Stimulated activated CD8-positive, alpha-beta memory T cell treated with anti-CD3 and anti-CD28 coated beads, Interleukin-2, amount 100 ng/mL, for 48 hours (primary cell): ENCODE measurements at places on chromosomes 4 and X.

DNA sequence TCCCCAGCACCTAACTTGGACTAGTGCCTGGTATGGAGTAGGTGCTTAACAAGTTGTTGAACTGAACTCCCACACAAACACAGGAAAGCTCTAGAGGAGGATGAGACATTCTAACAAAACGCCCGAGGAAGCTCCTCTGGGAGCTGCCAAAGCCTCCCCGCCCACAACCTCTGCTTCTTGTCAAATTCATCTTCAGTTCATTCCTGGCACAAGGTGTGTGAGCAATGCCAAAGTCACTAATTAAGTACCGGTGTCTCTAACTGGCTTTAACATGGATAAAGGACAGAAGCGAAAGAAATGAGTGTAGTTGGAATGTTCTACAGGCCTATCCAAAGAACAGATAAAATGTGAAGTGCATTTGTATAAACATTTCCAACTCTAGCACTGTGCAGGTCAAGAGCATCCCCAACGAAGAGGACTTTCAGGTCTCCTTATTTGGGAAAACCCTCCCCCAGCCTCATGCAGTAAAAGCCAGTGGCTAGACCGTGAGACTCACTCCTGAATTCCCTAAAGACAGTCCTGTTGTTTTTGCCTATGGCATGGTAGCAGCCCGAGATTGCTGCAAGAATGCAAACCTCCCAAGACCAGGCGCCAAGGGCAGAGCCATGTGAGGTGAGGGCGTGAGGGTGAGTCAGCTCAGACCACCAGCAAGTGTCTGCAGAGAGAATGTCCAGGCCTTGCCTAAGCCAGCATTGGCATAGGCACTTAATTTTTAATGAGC is 72.2 kb upstream of the KLF3 start:
- DNase-seq: no peak

DNA sequence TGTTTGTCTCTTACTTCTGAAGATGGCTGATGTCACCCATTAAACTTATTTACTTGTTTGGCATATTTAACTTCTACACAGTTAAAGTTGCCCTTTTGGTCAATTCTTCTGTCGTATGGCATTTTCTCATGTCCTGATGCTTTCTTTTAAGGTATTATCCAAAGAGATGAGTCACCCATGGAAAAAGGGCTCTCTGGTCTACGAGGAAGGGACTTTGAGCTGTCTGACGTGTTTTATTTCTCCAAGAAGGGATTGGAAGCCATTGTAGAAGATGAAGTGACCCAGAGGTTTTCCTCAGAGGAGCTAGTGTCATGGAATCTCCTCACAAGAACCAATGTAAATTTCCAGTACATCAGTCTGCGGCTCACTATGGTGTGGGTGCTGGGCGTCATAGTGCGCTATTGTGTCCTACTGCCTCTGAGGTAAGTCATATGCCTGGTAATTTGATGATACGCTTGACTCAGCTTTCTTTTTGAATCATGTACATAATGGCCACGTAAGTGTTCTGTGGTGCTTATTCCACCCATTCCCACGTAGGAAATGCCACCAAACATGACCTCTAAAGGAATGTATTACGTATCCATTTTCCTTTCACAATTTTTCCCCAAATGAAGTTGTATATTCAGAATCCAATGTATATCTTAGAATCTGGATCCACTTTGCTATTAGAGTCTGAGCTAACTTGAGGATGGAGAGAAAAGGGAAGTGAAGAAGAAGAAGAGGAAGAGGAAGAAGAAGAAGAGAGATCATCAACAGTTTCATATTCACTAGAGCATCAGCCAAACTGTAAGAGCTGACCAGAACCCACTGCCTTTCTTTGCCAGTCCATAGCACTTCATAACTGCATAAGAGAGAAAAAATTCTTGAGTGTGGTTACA is 45.7 kb downstream of the GPAT3 start:
- no peak for DNase-seq

DNA sequence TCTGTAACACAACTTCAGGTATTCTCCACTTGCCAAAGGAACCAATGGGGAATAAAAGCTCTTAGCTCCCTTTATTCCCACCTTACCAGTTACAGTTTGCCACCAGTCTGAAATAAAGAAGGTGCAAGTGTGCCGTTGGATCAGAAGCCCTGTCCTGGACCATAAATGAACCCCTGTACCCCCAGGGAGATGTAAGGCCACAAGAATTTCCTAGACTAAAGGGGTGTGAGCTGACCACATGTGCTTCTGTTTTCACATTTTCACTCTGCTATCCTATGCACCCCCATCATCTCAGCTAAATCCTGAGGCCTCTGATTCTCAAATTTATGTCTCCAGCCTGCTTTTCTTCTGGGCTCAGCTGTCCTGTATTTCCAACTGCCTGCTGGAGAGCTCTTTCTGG is 221.2 kb downstream of the SPRY1 start:
- DNase-seq: no peak

- no peak for DNase-seq
These were observed 293.2 kb upstream of the SLC7A11 start for GRCh38 chr4:138535316-138535715.

DNA sequence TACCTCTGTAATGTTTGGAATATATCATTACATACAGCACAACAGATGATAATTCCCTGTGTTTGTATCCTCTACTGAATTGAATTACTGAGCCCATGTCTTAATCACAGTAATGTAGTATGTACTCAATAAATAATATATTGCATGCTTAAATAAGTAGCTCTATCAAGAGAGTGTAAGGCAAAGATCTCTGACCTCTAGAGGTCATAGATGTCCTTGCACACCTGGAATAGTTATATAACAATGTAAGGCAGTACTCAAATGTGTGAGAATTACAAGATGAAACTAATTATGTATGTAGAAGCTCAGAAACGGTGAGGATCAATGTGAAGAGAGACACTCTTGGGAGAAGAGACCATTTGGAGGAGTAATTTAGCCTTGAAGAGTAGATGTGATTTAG is 14.3 kb upstream of the GCNA start:
- DNase-seq: no peak

DNA sequence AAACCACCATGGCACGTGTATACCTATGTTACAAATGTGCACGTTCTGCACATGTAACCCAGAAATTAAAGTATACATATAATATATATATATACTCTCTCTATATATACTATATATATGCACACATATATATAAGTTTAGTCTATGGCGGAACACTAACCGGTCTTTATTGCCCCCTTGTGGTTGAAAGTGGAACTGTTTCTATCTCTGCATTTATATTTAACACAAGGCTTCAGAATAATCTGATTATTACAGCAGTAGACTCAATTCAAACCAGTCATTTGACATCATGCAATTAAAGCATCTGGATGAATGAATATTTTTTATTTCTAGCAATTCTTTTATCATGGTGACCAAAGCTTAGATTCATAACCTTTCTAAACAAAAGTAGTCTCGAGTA is 14.6 kb downstream of the RAB9B start:
- DNase-seq: no peak

GRCh38 chrX:135544338-135544948 is 24.0 kb downstream of the INTS6L start:
- DNase-seq: no peak

DNA sequence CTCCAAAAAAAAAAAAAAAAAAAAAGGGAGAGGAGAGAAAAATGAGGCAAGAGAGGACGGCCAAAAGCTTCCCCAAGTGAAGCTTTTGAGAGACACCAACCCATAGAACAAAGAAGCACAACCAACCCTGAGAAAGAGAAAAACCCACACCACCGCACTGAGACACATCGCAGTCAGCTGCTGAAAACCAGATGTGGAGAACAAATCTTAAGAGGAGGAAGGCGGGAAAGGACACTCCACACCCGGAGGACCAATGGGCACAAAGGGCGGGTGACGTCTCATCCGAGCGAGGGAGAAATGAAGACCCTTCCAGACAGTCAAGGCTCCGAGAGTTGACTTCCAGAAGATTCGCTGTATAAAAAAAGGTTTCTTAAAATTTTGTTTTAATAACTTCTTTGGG is 112.1 kb downstream of the AFAP1 start:
- DNase-seq: no peak

GRCh38 chr4:5444918-5445517 is 263.3 kb downstream of the EVC2 start:
- no peak for DNase-seq

- no peak for DNase-seq
These were observed 210.0 kb downstream of the SHOX start for GRCh38 chrX:840556-840955.

- no peak for DNase-seq
These were observed 30.4 kb downstream of the DDX60L start for GRCh38 chr4:168449719-168450452.

- no peak for DNase-seq
These were observed 5.1 kb upstream of the MCUB start for GRCh38 chr4:109554971-109555370.

GRCh38 chr4:142683997-142684396 is 162.1 kb downstream of the INPP4B start:
- no peak for DNase-seq
